Activated T-cell treated with anti-CD3 and anti-CD28 coated beads, Interleukin-2, amount 50 U/mL, for 24 hours (primary cell): ENCODE measurements at places on chromosomes 1 and 21.

GRCh38 chr1:156788136-156788535 lies 20.8 kb downstream of the PRCC start:
- peaks cover 84% of the 10 kb centered on the region for H3K36me3 ChIP-seq
- no peak for DNase-seq
- no peak overlapping the region for H3K4me3 ChIP-seq
- no peaks in the 10 kb centered on the region for H3K4me1 ChIP-seq
- H3K27ac ChIP-seq = no peak overlapping the region

DNA sequence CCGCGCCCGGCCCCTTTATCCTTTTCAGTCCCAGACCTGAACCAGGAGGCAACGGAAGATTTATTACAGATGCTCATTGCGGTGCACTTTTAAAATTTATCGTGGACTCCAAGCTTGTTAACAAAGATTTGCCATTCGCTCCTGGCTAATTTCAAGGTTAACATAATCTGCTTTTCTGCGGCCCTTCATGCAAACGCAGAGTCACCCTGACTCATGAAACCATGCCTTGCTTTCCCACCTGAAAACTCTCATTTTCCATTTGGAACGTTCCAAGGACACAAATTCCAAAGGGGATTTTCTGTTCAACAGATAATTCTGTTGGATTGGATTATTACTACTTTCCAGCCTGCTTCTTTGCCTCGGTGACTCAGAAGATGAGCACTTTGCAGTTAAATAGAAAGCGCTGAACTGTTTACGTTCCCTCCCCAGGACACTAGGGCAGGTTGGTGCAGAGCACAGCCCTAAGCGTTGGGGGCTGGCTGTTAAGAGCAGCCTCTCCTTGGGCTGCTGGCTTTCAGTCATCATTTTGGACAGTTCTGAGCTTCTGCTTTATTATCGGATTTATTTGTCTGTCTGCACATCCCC lies 51.1 kb downstream of the CD247 start:
- peak overlapping the region; percentile 38 for H3K4me3 ChIP-seq
- H3K27ac ChIP-seq = peak overlapping the region; percentile 86
- H3K4me1 ChIP-seq = peaks cover 90% of the 10 kb centered on the region

- no peaks in the 10 kb centered on the region for H3K36me3 ChIP-seq
- no peak overlapping the region for H3K27ac ChIP-seq
- peaks cover 13% of the 10 kb centered on the region for H3K4me1 ChIP-seq
- DNase-seq = no peak
- no peak overlapping the region for H3K4me3 ChIP-seq
Observed at GRCh38 chr1:59138402-59138801, 158.5 kb upstream of the FGGY start.

GRCh38 chr1:187985145-187985896 lies 1156.6 kb downstream of the PLA2G4A start:
- no peak overlapping the region for H3K27ac ChIP-seq
- H3K36me3 ChIP-seq = no peaks in the 10 kb centered on the region
- no peak overlapping the region for H3K4me3 ChIP-seq
- no peak for DNase-seq
- no peaks in the 10 kb centered on the region for H3K27me3 ChIP-seq

- no peaks in the 10 kb centered on the region for H3K36me3 ChIP-seq
- DNase-seq = no peak
- H3K4me1 ChIP-seq = peaks cover 4% of the 10 kb centered on the region
- no peak overlapping the region for H3K27ac ChIP-seq
Observed at GRCh38 chr1:158324395-158324794, 6.9 kb downstream of the CD1B start.

- no peak for DNase-seq
- H3K27ac ChIP-seq = no peak overlapping the region
- H3K36me3 ChIP-seq = no peaks in the 10 kb centered on the region
- no peak overlapping the region for H3K4me3 ChIP-seq
- peaks cover 48% of the 10 kb centered on the region for H3K4me1 ChIP-seq
Observed at GRCh38 chr1:109567877-109568672, 19.7 kb downstream of the GNAI3 start.

GRCh38 chr1:160884579-160884978 lies 401 bp downstream of the ITLN1 start:
- H3K4me1 ChIP-seq = peaks cover 4% of the 10 kb centered on the region
- peaks cover 3% of the 10 kb centered on the region for H3K27me3 ChIP-seq
- H3K4me3 ChIP-seq = no peak overlapping the region
- no peak for DNase-seq
- no peaks in the 10 kb centered on the region for H3K36me3 ChIP-seq
- no peak overlapping the region for H3K27ac ChIP-seq

- no peaks in the 10 kb centered on the region for H3K27me3 ChIP-seq
- H3K4me1 ChIP-seq = peaks cover 27% of the 10 kb centered on the region
- H3K36me3 ChIP-seq = no peaks in the 10 kb centered on the region
- DNase-seq = no peak
- peak overlapping the region; percentile 79 for H3K27ac ChIP-seq
- H3K4me3 ChIP-seq = peak overlapping the region; percentile 66
Observed at GRCh38 chr1:207089627-207090355, 1.1 kb downstream of the C4BPB start.
